ENCODE measurements at places on chromosomes 5 and 9.

GRCh38 chr9:136336881-136337280 is 9.5 kb downstream of the GPSM1 start:
- no peak for DNase-seq

- DNase-seq: peak; percentile 67
These were observed 83.6 kb upstream of the TNFSF8 start for GRCh38 chr9:115013998-115014397.

GRCh38 chr5:30867711-30868110 is 325.8 kb upstream of the CDH6 start:
- no peak for DNase-seq

GRCh38 chr9:116569111-116569510 is 118.0 kb upstream of the TRIM32 start:
- DNase-seq: no peak

GRCh38 chr5:89043676-89044075 is 160.7 kb upstream of the MEF2C start:
- no peak for DNase-seq

DNA sequence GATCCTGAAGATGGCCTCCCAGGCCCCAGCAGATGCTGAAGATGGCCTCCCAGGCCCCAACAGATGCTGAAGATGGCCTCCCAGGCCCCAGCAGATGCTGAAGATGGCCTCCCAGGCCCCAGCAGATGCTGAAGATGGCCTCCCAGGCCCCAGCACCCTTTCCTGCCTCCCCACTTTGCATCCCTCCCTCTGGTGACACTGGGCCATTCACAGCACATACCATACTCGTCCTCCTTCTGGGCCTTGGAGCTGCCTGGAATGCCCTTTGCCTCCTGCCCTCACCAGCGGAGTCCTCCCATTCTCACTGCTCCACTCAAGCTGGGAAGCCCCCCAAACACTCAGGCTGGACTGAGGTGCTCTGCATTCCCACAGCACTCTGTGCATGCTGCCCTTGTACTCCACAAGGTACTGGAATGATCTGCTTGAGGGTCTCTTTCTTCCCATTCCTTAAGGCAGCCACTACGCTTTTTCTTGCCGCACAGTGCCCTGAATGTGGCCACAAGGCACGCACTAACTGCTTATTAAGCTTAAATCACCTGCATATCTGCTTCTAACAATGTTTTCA is 550.0 kb downstream of the BNC2 start:
- no peak for DNase-seq

DNA sequence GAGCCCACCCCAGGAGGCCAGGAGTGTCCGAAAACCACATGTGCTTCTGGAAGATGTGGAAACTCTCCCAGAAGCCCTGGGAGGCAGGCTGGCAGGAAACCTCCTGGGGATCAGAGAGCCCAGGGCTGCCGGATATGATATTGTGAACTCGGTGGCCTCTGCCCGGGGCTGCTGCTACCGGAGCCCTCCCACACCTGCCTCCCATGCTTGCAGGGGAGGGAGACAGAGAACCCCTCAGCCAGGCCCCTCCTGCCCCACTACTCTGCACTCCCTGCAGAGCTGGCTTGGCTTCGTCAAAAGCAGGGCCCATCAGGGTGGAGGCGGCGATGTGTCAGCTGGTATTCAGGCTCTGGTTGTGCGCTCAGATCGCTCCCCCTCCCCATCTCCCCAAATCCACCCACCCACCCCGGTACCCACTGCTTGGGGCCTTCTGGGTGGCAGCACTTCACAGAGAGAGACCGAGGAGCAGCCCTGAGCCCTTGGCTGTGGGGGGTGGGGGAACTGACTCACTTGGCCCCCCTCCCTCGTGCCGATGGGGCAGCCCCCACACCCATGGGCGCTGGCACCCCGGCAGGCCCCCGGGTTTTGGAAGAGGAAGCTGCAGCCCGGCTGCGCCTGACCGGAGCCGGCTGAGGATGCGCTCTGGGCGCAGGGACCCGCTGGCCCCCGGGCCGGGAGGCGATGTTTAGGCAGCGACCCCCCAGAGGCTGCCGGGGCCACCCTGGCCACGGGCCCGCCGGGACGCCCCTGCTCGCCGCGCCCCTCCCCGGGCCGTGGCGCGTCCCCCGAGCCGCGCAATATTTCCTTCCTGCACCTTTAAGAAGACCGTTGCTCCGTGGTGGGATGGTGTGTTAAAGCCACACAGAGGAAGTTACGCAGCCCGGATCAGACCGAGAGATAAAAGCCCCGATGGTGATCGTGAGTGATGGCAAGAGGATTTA is 786 bp upstream of the NTNG2 start:
- peak; percentile 31 for DNase-seq

DNA sequence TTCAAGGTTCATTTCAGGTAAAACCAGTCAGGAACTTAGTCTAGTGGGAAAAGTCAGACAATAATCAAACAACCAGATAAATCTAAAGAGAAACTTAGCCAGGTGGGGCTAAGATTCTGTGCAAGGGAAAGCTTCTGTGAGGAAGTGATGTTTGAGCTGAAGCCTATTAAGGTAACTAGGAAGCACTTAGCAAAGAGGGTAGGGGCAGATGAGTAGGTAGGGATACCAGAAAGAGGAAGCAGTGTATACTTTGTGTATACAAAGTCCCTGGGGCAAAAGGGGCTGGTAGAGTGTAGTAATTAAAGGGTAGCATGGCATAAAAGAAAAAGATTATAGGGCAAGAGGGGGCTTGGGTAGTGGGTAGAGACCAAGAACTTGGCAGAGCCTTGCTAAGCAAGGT is 3.6 kb upstream of the SPATA24 start:
- DNase-seq: no peak

- no peak for DNase-seq
These were observed 1.5 kb downstream of the KLF9 start for GRCh38 chr9:70412832-70413463.

DNA sequence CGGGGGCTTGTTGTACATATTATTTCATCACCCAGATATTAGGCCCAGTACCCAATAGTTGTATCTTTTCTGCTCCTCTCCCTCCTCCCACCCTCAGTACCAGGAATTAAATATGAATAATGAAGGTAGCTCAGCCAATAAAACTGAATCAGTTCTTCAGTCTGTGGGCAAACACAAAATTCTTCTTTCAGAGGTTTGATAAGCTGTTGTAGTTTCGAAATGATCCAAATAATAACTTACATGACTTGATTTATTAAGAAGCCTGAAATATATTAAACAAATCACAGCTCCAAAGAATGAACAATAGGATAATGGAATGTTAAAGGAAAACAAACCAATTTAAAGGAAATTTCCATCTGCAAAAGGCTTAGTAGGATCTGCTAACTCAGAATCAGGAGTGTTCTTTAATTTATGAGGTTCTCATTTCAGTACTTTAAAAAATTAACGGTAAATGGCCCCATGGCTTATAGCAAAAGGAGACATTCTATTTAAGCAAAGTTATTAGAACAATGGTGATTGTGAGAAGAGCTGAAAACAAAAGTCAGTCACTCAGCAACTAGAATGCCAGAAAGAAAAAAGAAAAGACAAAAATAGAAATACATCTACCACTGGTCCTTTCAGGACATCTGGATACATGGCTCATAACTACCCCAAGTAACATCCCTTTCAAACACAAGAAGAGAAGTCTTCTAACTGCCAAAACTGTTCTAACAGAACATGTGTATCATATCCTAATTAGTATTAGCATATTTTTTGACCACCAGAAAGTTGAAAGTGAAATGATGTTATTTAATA is 62.4 kb downstream of the NR3C1 start:
- no peak for DNase-seq

DNA sequence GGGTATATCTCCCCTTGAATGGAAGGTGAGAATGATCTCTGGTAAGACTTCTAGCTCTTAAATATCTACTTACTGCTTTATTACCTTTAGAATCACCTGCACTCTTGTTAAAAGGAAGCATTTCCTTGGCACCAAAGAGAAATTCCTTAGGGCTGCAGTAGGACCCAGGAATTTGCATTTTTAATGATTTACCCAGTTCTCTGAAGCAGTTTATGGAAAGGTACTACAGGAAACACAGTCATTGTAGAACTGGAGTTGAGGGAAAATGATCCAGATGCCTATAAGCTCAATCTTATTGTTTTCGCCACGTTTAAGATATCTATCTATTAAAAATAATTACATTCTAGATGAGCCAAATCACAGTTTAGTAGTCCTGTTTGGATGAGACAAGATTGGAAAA is 9.5 kb upstream of the C9 start:
- DNase-seq: no peak

GRCh38 chr9:74735761-74736160 is 152.0 kb downstream of the TRPM6 start:
- no peak for DNase-seq

- no peak for DNase-seq
These were observed 141.1 kb upstream of the SMIM23 start for GRCh38 chr5:171644536-171644935.

DNA sequence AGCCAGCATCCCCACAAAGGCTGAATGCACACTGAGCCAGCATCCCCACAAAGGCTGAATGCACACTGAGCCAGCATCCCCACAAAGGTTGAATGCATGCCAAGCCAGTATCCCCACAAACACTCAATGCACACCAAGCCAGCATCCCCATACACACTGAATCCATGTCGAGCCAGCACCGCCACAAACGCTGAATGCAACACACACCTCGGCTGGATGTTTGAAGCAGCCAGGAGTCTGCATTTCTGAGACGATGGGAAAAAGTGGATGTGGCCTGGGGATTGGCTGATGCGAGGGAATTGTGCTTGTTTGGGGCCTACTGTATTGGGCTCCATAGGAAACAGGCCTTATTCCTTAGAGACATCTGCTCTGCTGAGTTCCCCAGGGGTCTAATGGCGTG is 30.9 kb upstream of the CEP72 start:
- DNase-seq: no peak

All from T-helper 1 cell (primary cell).